ENCODE measurements at places on chromosomes 2 and 18.

GRCh38 chr2:156006721-156007618 lies 325.6 kb downstream of the NR4A2 start:
- no peak for DNase-seq

DNA sequence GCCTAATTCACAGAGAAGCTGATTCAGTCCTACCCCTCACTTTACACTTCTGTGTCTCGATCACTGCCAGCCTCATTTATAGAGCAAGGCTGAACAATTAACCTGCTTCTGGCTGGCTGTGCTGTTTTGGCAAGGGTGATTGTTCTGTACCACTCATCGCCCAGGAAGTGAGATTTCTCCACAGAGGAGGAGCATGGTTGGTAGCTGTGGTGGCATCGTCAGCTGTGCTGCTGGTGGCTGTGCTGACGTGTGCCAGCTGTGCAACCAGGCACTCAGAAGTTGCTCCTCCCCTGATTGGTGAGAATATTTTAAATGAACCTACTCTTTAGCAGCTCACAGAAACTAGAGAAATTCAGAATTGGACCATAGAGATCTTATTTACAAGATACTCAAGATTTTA lies 158.3 kb downstream of the EML6 start:
- no peak for DNase-seq

GRCh38 chr2:37201766-37202165 lies 5.5 kb downstream of the CEBPZOS start:
- DNase-seq: peak; percentile 56

DNA sequence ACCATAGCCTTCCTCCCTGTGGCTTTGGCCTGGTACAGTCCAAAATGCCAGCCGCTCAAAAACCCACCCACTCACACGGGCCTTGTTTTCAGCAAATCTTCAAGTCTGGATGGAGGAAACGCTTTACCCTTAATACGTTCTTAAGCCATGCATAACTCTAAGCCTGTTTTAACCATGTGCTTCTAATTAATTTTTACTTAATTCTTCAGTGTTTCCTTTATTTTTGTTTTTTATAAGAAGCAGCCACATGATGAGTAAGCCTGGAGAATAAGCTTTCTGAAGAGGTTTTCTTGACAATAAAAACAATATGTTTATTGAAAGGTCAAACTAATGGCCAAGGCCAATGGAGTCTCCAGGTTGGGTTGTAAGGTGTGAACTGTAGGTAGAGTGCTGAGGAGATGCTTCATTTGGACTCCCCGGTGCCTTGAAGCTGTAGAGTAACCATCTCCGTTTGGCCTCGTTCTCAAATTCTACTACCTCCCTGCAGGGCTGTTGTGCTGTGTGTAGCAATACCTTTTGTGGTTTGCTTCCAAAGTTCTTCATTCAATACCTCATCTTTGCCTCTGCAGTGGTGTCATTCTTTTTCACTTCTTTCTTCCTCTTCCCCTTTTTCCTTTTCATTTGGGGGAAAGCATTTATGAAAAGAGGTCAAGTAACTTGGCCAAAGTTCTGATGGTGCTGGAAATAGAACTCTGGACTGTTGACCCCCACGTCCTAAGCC lies 113.7 kb downstream of the PRKCE start:
- DNase-seq: no peak

DNA sequence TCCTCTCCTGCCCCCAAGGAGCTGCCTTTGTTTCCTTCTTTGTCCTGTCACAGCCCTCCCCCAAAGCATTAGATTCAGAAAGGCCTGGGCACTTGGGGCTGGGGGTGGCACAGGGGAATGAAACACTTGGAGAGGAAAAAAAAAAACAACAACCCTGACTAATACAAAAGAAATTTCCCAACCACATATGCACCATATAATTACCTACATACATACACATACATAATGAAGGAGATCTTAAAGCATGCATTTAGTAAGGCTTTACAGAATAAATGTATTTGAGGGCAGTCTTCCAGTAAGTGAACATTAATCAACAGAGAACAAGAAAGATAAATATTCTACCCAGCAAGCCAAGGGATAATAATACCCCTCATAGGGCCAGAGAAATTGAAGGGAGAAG lies 70.0 kb upstream of the PPP1CB start:
- no peak for DNase-seq

- no peak for DNase-seq
These were observed 241.6 kb downstream of the SUCLG1 start for GRCh38 chr2:84217456-84217855.

DNA sequence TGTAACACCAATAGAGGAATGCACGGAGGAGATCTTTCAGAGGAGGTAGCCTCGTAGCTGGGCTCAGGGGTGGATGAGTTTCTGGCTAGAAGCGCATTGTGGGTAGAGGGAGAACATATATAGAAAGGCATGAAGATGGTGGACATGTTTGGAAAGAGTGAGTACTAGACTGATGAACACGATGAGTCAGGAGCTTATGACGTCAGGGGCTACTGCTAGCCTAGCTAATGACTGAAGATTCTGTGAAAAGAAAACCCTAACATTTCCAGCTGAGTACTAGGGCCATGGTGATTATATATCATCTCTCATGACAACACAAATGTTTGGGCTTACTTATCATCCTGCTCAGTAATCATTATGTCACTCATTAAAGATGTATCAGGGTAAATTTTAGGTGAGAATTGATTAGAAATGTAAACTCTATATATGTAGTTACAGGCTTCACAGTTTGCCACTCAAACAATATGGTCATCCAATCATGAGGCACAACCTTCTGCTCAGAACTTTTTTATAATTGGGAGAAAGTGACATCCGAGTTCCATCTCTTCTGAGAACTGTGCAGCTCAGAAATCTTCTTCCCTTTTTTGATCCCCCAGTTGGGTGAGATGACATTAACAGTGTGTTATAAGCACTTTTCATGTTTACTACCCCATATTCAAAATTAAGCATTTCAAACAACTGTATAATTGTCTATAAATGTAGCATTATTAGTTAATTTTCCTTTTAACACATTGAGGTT lies 22.2 kb upstream of the IL1RN start:
- DNase-seq: no peak

DNA sequence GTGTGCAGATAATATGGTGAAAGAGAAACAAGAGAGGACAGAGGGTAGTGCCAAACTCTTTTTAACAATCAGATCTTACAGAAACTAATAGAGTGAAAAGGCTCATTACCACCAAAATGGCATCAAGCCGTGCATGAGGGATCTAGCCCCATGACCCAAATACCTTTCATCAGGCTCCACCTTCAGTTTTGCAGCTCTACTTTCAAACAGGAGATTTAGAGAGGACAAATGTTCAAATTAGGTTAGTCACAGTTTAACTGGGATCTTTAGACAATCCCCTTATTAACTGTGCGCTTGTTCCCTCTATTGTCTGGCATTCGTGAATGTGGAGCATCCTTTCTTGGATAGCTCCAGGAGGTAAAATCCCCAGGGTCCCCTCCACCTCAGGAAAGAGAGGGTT lies 1209.3 kb upstream of the CHAC2 start:
- DNase-seq: no peak

- no peak for DNase-seq
These were observed 13.7 kb upstream of the ST3GAL5 start for GRCh38 chr2:85902496-85902895.

- no peak for DNase-seq
These were observed 2.6 kb upstream of the WDFY1 start for GRCh38 chr2:223947711-223948205.

GRCh38 chr2:37583402-37583801 lies 88.0 kb downstream of the CDC42EP3 start:
- no peak for DNase-seq

DNA sequence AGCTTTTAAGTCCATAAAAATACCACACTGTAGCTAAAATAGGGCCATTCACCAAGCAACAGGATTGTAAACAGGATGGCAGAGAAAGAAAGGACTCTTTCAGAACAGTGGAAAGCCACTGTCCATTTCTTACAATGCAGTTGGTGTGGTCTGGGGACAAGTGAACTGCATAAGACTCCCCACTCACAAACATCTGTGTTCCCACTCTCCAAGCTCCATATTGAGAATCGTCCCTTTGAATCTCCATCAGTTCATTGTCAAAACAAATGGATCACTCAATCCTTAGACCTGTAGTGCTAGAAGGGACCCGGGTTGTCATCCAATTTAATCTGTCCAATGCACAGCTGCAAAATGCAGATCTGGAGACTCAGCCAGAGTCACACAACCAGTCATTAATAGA lies 347.4 kb upstream of the KLHL29 start:
- DNase-seq: no peak

DNA sequence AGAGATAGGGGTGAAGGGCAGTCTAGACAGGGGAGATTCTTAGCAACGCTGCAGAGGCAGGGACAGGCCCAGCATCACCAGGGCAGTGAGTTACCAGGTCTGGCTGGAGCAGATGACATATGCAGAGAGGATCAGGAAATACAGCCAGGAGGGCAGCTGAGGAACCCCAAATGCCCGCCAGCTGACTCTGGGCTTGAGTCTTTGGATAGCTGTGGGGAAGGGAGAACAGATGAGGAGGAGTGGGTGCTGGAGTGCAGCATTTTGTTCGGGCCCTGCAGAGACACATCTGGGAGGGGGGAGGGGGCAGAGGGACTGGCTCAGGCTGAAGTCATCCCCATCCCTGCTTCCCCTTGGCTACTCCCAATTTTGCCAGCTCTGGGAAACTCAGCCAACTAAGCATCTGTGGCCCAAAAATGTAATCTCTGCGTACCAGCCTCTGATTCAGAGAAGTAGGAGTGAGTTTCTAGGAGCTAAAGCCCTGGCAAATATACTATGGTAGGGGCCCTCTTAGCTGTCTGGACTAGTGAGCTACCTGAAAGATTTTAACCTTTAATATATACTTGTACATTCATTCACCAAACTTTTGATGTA lies 214.5 kb downstream of the ZBTB7C start:
- DNase-seq: no peak

- DNase-seq: no peak
These were observed 330.1 kb downstream of the ERBB4 start for GRCh38 chr2:212208467-212208866.

GRCh38 chr18:3118195-3119010 lies 101.4 kb downstream of the MYOM1 start:
- no peak for DNase-seq

- DNase-seq: no peak
These were observed 2.5 kb downstream of the ANXA4 start for GRCh38 chr2:69744456-69744855.

GRCh38 chr2:172995323-172996244 lies 80.1 kb upstream of the MAP3K20 start:
- DNase-seq: no peak

GRCh38 chr2:133806564-133806963 lies 238.3 kb upstream of the NCKAP5 start:
- no peak for DNase-seq

DNA sequence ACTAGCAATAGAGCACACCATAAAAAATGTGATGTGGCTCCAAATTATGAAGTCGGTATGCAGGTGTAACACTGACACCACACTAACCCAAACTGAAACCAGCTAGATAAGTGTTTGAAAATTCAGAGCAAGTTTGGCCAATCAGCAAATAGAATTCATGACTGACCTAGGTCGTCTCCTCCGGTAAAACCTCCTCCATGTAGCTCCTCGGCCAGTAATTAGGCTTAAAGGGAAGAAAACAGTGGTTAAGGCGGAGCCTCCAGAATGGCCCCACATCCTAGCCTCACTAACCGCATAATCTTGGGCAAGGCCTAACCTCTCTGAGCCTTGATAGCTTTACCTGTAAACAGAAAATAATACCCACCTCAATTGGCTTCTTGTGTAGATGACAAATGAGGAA lies 30.1 kb downstream of the C1D start:
- DNase-seq: no peak

DNA sequence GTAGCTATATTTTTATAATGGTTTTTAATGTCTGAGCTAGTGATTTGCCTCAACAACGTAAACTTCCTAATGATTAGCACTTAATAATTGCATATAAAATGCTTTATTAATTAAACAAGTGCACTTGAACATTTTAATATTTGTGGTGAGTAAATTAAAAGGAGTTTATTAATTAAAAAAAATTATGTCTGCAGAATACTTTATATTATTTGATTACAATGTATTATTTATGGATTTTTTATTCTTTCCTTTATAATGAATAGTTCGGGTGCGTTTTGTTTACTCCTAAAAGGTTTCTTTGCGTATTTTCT lies 2.3 kb downstream of the HOXD8 start:
- DNase-seq: no peak

- no peak for DNase-seq
These were observed 43.2 kb downstream of the IL1R2 start for GRCh38 chr2:102034683-102035548.

- DNase-seq: no peak
These were observed 437.4 kb downstream of the EPHA4 start for GRCh38 chr2:221134718-221135117.

GRCh38 chr2:72949045-72949444 lies 31.7 kb downstream of the EMX1 start:
- DNase-seq: no peak

GRCh38 chr2:167430447-167430846 lies 542.2 kb downstream of the XIRP2 start:
- DNase-seq: no peak

DNA sequence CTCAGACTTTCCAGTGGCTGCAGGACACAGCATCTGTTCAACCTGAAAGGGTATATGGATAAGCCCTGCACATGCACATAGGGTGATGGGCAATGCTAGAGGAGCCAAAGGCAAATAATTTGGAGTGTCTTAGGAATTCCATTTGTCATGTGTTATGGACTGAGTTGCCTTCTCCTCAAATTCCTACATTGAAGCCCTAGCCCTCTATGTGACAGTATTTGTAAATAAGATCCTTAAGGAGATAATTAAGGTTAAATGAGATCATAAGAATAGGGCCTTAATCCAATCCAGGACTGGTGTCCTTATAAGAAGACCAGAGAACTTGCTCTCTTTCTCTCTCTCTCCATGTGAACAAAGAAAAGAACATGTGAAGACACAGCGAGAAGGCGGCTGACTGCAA lies 42.9 kb upstream of the CREG2 start:
- DNase-seq: no peak

- no peak for DNase-seq
These were observed 18.2 kb downstream of the C2orf69 start for GRCh38 chr2:199929262-199929661.

DNA sequence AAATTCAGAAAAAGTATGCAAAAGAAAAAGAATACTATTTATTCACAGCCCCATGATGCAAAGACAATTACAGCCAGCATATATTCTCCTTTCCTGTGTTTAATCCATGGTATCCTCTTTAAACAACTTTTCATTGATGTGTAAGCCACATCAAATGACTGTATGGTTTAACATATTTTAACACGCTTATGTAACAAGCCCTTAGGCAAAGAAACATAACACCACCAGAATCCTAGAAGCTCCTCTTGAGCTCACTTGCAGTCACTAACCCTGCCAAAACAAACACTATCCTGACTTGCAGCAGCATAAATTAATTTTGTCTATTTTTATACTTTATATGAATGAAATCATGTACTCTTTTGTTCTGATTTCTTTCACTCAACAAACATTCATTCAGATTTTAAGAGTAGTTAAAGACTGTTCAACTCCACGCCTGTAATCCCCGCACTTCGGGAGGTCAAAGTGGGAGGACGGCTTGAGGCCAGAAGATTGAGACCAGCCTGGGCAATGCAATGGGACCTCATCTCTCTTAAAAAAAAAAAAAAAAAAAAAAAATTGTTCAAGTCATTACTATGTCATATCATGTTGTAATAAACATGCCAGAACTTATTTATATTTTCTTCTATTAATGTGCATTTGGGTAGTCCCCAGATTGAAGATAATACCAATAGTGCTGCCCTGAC lies 226.3 kb downstream of the NBAS start:
- DNase-seq: no peak

GRCh38 chr2:144587306-144587705 lies 67.4 kb upstream of the ZEB2 start:
- no peak for DNase-seq
